Foreskin keratinocyte (primary cell): ENCODE measurements at places on chromosomes 1 and 21. TPM values are rescaled to one million over a fixed set of nuclear protein-coding genes. Genes with fewer than 3 reads are reported as not detected.

The ZBTB37 gene
- total RNA-seq: 2.8 and 3.4 TPM in 2 replicates

The HRNR gene
- total RNA-seq: not detected in 2 replicates

The C8B gene
- total RNA-seq: not detected in 2 replicates

The SPRR4 gene
- total RNA-seq: 0.18 TPM in 1 of 2 replicates, not detected in the other

The RNF115 gene
- total RNA-seq: 7.0 and 7.4 TPM in 2 replicates

The BEND5 gene
- not detected in 2 replicates for total RNA-seq

The TNFSF18 gene
- 0.31 and 0.39 TPM in 2 replicates for total RNA-seq

The APOBEC4 gene
- total RNA-seq: not detected in 2 replicates

The SRSF10 gene
- total RNA-seq: 104 and 112 TPM in 2 replicates

The SAMD11 gene
- total RNA-seq: not detected in 2 replicates

The ACP6 gene
- total RNA-seq: 8.7 and 9.5 TPM in 2 replicates

The PGLYRP3 gene
- not detected in 2 replicates for total RNA-seq

The RGSL1 gene
- total RNA-seq: not detected in 2 replicates

The FYB2 gene
- not detected in 2 replicates for total RNA-seq

The SLC30A2 gene
- not detected in 2 replicates for total RNA-seq

The KRTAP10-5 gene
- total RNA-seq: not detected in 2 replicates

The COL11A1 gene
- total RNA-seq: 0.71 and 1.0 TPM in 2 replicates

The GUK1 gene
- 424 and 441 TPM in 2 replicates for total RNA-seq

The CLDN14 gene
- not detected in 2 replicates for total RNA-seq

The CD34 gene
- total RNA-seq: under 0.01 and 0.03 TPM in 2 replicates
